Activated CD8-positive, alpha-beta memory T cell treated with anti-CD3 and anti-CD28 coated beads for 4 hours (primary cell): ENCODE measurements at places on chromosomes 6 and 20.

DNA sequence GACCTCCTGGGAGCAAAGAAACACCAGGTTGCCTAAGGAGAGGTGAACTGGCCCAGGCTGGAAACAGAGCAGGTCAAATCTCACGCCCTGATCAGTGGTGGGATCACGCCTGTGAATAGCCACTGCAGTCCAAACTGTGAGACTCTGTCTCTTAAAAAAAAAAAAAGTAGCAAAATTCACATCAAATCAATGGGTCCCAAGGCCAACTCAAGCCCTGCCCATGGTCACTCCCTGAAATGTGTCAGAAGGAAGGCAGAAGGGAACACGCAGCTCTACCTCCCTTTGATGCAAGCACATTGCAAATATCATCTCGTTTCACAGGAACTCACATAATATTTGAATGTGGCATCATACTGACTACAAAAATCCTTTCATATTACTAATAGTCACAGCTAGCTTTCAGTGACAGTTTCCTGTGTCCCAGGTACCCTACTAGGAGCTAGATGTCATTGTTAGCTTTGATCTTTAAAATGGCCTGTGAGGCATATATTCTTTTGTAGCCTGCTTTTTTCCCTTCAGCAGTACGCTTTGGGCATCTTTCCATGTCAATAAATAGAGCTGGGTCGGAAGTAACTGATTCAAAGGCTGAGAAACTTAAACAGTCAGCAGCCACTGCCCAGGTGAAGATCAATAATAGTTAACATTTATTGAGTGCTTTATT lies 14.4 kb upstream of the TTPAL start:
- DNase-seq = no peak

DNA sequence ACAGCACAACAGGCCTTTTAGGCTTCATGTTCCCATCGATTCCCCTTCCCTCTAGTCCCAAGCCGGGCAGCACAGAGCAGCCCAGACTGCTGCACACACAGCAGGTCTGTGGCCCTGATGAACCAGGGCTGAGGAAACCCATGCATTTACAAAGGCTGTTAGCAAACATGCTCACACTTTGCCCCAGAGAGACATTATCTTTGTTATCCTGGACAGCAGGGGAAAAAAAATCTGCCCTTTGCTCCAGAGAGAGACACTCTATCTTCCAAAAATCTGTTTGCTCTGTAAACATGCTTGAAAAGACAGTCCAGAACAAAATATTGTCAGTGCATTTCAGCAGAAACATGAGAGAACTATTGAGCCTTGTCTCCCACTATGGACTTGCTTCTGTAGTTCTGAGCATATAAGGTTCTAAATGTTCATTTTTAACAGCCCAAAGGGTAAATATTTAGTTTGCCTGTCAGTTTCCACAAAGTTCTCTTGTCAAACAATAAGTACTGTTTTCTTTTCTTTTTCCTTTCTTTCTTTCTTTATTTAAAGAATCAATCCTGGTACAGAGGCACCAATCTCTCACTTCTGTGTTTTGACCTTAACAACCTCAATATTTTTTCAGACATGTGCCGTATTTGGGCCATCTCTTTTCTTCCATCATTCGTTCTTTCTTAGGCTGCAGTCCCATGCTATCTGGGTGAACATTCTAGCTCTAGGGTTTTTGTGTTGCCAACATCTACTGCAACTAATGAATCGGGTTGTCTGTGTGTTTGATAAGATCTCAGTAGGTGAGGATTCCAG lies 468.0 kb downstream of the EPM2A start:
- DNase-seq = no peak

- no peak for DNase-seq
Observed at GRCh38 chr6:116084284-116084683, 16.4 kb upstream of the NT5DC1 start.

DNA sequence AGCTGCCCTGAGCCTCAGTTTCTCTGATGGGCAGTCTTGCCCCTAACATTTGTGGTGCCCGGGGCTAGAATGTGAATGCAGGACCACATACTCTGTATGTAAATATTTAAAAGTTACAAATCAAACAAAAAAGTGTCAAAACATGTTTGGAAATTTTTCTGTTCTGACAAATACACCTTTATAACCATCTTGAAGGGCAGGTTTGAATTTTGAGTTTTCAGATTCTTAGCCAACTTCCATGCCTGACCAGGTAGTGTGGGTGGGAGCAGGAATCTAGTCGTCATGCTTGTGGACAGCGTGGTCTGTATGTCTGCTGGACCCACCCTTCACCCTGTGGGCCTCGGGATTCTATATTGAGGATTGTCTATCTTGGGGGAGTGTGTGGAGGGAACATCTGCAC lies 325.1 kb downstream of the SOX4 start:
- DNase-seq = no peak

- DNase-seq = no peak
Observed at GRCh38 chr6:42315259-42315990, 97.8 kb upstream of the MRPS10 start.

- DNase-seq = no peak
Observed at GRCh38 chr6:46513533-46513932, 22.3 kb upstream of the RCAN2 start.

GRCh38 chr20:48837014-48837413 lies 9.2 kb upstream of the PREX1 start:
- DNase-seq = no peak

GRCh38 chr6:159996087-159996622 lies 27.3 kb downstream of the IGF2R start:
- DNase-seq = no peak

- no peak for DNase-seq
Observed at GRCh38 chr6:54916858-54917257, 70.3 kb downstream of the FAM83B start.

GRCh38 chr6:52503323-52503747 lies 73.5 kb downstream of the TRAM2 start:
- DNase-seq = no peak

GRCh38 chr20:32792316-32792715 lies 27.4 kb upstream of the MAPRE1 start:
- DNase-seq = no peak

DNA sequence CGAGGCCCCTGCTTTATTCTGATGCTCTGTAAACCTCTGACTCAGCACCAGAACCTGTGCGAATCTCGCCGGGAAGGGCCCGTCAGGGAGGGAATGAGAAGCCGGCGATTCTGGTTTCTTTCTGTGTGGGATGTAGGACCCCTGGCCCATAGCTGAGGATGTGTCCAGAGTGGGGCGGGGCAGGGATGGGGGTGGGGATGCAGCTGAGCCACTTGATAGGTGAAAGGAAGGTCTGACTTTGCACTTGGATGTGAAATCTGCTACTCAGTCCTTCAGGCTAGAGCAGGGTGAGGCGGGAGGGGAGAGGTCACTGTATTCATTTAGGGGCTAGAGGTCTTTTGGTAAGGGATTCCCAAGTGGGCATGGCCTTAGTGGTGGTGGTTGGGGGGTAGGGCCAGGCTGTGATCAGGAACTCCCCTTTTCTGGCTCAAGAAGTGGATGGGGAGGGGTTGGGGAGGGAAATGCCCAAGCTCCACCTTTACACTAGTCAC lies 2.3 kb downstream of the TOX2 start:
- no peak for DNase-seq

DNA sequence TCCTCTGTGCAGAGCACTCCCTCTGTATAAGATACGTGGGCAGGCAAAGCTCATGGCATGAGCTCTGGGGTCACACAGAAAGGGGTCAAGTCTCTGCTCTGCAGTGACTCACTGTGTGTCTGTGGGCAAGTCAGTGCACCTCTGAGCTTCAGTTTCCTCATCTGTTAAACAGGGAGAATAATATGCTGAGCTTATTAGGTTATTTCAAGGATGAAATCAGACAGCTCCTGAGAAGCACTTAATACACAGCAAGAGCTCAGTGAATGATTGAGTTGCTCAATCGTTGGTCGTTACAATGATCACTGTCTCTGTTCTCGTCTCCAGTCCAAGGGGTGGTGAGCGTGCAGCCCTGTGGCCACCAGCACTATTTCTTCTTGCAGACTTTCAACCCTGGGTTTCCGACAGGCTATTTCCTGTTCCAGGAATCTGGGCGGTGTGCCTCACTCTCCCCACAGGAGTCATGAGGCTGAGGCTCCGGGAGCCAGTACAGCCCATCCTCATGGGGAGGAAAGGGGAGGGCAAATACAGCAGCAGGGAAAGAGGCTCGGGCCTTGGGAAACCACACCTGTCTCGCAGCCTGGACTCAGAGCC lies 28.9 kb downstream of the KIAA1755 start:
- no peak for DNase-seq

- DNase-seq = no peak
Observed at GRCh38 chr6:167422934-167423333, 98.0 kb downstream of the TTLL2 start.

DNA sequence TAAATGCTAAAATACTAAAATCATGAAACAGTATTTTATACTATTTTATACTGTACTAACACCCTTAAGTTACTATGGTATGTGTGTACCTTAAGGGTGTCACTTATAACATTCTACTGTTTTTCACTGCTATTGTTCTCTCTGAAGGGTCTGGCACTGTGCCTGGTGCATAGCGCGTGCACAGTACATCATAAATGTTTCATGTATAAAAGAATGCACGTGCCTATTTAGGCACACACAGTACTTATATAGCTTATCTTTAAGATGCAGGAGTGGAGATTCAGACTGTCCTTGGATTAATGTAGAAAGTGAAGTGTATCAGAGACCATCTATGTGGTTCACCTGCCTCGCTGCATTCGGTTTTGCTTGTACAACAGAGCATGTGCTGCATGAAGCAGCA lies 64.0 kb upstream of the SGK1 start:
- no peak for DNase-seq

GRCh38 chr6:35258858-35259193 lies 709 bp upstream of the ZNF76 start:
- DNase-seq = no peak

DNA sequence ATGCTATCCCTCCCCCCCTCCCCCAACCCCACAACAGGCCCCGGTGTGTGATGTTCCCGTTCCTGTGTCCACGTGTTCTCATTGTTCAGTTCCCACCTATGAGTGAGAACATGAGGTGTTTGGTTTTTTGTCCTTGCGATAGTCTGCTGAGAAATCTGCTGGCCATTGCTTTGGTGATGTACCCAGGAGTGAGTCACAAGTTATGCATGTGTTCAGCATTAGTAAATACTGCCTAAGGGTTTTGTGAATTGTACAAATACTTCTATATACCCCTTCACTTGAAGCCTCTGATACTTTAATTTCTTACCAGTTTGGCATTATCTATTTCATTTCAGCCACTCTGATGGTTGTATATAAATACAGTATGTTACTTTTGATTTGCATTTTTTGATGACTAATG lies 711.3 kb upstream of the GJE1 start:
- DNase-seq = no peak

GRCh38 chr20:16011519-16011918 lies 561.7 kb downstream of the KIF16B start:
- DNase-seq = no peak

DNA sequence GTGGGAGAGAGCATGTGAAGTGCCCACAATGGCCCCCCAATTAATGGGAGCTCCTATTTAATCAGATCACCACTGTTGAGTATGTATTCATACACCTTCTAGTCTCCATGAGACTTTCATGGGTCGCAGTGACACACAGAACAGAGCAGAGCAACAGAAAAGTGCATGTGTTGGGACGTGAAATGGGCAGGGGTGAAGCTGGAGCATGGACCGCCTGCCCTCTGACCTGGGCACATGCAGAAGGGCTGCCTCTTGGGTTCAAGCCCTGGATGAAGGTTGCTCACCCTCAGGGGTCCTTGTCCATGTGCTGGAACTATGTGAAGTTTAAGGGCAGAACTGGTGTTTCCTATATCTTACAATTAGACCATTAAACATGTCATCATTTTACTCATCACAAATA lies 106.0 kb upstream of the PHACTR3 start:
- DNase-seq = no peak

GRCh38 chr6:168318090-168318489 lies 1.5 kb downstream of the DACT2 start:
- no peak for DNase-seq
